NCI-H1694 treated with DMSO at 0.1 percent for 48 hours (cell line): ENCODE measurements at places on chromosomes 1 and 21.
A peak's percentile ranks its signal among the peaks of the same experiment; 100 is the strongest.

GRCh38 chr1:229153955-229154548 lies 116.9 kb upstream of the RAB4A start:
- DNase-seq = no peak

- DNase-seq = no peak
These were observed 89.2 kb downstream of the GPR88 start for GRCh38 chr1:100627054-100627716.

DNA sequence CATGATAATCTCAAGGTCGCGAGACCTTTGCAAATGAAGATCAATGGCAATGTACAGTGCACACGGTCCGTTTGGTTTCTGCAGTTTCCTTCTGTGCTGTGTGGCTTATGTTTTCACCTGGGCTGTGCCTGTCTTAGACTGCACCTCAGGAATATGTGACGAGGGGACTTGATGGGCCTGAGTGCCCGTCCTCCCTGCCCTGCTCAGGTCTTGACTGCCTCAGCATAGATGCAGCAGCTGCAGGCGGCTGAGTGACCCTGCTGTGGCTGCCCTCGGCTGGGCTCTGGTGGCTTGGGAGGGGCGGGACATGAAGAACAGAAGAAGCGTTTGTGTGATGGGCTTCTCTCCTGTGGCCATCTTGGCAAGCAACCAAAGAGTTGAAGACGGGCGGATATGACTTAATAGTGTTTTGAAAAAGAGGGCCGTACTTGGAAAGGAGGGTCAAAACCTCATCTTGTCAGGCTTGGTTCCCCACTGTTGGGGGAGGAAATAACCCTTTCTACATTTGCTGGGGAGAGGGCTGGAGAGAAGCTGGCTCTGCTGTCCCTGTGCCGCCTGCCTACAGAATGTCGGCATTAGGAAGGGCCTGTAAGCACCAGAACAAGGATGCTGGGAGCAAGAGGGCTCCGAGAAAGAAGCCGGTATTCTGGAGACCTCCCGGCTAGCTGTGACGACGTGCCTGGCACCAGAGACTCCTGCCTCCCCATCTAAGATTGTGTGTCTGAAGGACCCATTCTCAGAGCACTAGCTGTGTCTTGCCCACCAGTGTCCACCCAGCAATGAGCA lies 7.1 kb downstream of the MYBPHL start:
- no peak for DNase-seq

GRCh38 chr1:154931940-154932487 lies 4.5 kb downstream of the PMVK start:
- DNase-seq = no peak

DNA sequence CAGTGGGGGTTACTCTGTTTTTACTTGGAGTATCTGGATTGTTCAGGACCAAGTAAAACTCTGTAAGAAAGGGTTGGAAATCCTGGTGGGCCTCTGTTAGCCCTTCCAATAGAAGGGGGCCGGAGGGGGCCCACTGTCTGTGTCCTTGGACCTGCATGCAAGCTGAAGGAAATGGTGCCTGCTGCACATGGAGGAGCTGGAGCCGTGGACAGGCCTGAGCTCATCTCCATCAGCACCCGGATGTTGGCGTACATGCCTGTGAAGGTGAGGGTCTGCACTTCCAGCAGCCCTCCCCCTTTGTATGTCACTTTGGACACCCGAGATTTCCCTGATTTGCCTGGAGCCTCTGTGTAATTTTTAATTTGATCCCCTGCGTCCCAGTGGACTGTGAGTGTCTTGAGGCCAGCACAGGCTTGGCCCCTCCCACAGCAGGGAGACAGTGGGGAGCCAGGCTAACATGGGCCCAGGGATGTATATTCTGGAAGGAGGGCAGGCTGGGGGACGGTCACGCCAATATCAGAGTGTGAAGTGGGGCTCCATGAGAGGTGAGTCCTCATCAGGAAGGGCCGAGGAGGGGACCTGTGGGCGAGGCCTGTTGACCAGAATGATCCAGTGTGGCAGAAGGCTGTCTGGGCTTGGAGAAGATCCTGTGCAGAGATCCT lies 16.8 kb downstream of the GALNT2 start:
- DNase-seq = no peak

- no peak for DNase-seq
These were observed 864 bp upstream of the CCDC24 start for GRCh38 chr1:43990271-43991199.

GRCh38 chr1:64006276-64007051 lies 197.0 kb upstream of the UBE2U start:
- peak; percentile 12 for DNase-seq

- DNase-seq = no peak
These were observed 5.3 kb upstream of the PRPF38B start for GRCh38 chr1:108686614-108687313.

GRCh38 chr1:192839162-192840066 lies 30.6 kb downstream of the RGS2 start:
- no peak for DNase-seq

DNA sequence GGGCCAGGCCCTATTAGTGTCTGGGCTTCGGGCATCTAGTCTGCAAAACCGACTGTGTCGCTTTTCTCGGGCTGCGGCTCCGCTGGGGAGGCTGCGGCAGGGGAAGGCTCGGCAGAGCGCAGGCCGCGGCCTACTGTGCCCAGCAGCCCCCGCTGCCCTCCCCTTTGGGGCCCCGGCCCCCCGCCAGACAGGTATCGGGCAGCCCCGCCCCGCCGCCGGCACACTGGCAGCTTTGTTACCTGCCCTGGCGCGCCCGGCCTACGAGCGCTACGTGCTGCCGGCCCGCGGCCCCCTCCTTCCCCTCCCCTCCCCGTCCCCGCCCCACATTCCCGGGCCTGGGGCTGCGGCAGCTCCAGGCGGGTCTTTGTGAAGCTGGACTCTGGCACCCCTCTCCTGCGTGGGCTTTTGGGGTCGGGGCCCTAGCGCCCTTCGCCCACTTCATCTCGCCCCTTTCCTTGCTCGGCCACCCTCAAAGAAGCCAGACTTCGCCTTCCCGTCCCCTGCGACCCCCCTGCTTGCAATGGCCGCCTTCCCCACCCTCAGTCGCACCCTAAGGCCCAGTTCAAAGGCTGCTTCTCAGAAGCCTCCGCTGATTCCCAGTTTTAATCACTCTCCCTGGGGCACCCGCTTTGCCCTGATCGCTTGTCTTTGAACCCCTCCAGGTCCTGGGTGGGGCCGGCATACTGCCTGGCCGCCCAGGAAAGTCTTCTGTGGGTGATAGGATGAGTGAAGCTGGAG lies 48.9 kb upstream of the SLC2A1 start:
- no peak for DNase-seq

DNA sequence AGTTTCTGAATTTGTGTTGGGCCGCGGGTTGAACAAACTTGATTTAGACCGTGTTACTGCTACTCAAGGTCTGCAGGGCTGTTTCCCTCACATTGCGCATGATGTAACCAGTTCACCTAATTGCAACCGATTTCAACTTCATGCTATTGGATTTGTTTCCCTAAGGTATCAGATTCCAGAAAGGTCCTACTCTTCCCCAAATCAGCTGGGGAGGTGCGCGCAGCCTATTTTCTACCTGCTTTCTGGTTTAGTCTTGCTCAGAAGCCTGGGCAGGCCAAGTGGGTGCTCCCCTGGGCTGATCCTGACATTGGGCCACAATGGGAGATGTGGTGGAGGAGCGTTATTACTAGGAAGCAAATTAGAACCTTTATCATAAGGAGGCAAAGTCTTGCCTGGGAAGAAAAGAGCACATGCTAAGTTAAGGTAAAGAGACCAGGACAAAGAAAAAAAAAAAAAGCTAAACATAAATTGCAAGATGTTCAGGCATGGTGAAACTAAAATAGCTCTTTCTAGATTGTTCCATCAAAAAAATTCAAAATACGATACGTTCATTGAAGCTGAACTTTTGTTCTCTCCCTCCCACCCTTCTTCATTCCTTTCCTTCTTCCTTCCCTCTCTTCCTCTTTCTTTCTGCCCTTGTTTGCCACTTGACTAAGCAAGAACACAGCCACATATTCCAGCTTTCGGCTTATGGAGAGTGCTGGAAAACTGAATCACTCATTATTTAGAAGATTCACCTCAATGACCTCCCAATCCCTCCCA lies 28.8 kb upstream of the TARBP1 start:
- DNase-seq = no peak

- DNase-seq = no peak
These were observed 32.2 kb downstream of the TRIM62 start for GRCh38 chr1:33149453-33150190.

DNA sequence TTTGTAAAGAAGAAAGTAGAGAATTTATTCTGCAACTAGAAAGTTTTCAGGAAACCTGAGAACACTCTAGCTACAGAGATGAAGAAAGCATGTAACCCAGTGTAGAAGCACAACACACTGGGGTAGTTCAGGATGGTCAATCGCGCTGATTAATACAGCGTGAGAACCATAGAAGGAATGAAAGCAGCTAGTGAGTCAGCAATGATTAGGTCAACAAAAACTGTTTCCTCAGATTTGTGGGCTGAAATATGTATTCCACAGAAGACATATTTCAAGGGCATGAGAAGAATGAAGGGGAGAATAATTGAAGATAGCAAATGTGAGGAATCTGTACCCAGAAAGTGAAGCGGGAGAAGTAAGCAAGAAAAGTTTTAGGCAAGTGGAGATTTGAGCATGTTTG lies 97.8 kb upstream of the ADGRL2 start:
- no peak for DNase-seq

DNA sequence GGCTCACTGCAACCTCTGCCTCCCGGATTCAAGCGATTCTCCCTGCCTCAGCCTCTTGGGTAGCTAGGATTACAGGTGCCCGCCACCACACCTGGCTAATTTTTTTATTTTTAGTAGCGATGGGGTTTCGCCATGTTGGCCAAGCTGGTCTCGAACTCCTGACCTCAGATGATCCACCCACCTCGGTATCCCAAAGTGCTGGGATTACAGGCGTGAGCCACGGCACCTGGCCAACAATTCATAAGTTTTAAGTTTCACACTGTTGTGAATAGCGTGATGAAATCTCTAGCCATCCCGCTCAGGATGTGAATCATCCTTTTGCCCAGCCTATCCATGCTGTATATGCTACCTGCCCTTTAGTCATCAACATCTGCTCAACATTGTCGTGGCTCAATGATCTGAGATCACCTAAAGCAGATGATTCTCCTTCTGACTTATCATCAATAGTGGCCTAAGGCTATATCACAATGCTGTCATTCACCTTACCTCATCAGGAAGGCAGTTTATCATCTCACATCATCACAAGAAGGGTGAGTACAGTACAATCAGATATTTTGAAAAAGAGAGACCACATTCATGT lies 2.6 kb downstream of the PFDN2 start:
- no peak for DNase-seq

GRCh38 chr1:89557956-89558355 lies 33.3 kb downstream of the LRRC8B start:
- DNase-seq = no peak

DNA sequence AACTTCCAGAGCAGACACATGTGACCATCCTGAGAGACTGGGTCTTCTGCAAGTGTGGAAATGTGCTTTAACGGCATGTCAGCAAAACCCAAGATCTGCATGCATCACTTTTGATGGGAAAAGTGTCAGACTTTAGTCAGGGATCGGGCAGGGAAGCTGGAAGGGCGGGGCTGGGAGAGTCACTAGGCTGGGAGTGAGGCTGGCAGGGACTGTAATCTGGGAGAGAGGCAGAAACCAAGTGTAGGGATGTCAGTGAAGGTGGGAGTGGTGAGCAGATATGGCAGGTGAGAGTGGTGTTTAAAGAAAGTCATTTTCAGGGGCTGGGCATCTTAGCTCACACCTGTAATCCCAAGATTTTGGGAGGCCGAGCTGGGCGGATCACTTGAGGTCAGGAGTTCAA lies 11.3 kb downstream of the CDA start:
- no peak for DNase-seq

DNA sequence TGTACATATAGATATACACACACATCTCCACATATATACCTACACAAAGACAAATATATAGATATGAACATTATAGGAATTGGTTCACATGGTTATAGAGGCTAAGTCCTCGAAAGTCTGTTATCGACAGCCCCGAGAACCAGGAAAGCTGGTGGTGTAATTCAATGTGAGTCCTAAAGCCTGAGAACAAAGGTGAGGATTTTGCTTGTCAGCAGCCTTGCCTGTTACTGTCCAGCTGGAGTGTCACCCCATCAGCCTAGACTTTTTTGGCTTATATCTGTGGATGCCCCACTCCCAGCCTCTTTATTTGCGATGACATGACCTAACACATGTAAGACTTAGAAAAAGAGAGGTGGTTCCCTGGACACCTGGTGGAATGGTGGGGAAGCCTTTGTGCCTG lies 97.0 kb downstream of the GIPC2 start:
- no peak for DNase-seq

DNA sequence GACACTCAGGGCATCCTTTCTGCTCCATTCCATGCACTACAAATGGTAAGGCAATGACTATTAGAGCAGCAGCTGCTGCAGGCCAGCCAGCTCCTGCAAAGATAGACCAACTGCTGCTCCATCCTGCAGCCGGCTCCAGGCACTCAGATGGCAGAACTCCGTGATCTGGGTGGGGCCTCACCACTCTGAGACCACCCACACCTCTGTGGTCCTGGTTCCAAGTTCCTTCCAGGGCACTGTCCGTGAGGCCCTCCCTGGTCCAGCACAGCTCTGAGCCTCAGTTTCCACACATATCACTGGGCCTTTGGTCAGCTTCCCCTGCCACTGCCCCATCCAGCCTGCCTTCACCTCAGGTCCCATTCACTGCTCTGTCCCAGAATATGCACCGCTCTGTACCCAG lies 114.7 kb downstream of the DMRTB1 start:
- peak; percentile 86 for DNase-seq

GRCh38 chr1:12343823-12344487 lies 114.1 kb downstream of the VPS13D start:
- DNase-seq = no peak

- DNase-seq = no peak
These were observed 68.4 kb downstream of the RRAGC start for GRCh38 chr1:38791164-38791515.

GRCh38 chr1:114428083-114428754 lies 82.8 kb downstream of the TRIM33 start:
- DNase-seq = peak; percentile 33

- DNase-seq = no peak
These were observed 2.7 kb downstream of the IFNAR2 start for GRCh38 chr21:33232291-33233034.

- no peak for DNase-seq
These were observed 151.0 kb upstream of the KCNJ6 start for GRCh38 chr21:38067086-38067739.

GRCh38 chr1:241714321-241715218 lies 62.5 kb downstream of the WDR64 start:
- no peak for DNase-seq
